Osteocyte (in vitro differentiated cells): ENCODE measurements at places on chromosomes 2 and 18. TPM values are rescaled to one million over a fixed set of nuclear protein-coding genes. Genes with fewer than 3 reads are reported as not detected.
A peak's percentile ranks its signal among the peaks of the same experiment; 100 is the strongest.

GRCh38 chr18:69883781-69884180 is 63.9 kb downstream of the CD226 start:
- no peak for DNase-seq

The FBXO36 gene
- 3.7 and 4.8 TPM in 2 replicates for total RNA-seq

The GALNT5 gene
- 5.0 and 5.3 TPM in 2 replicates for total RNA-seq

The POTEC gene
- not detected in 2 replicates for total RNA-seq

DNA sequence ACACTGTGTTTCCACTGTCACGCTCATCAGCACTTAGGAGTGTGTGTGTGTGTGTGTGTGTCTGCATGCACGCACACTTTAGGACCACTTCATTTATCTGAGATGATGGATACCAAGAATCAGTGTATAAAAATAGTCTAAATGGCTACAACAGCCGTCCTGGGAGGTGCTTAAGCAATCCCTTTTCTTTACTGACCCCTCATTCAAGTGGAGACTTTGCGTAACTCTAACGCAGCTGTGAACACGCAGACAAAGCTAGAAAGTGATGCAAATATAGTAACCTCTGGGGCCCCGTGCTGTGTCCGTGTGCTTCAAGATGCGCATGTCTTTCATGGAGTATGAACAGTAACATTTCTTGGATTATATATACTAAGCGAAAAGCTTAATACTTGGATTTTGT is 40.4 kb upstream of the RBM44 start:
- DNase-seq: no peak

GRCh38 chr18:12891561-12891960 is 7.5 kb upstream of the PTPN2 start:
- no peak for DNase-seq

DNA sequence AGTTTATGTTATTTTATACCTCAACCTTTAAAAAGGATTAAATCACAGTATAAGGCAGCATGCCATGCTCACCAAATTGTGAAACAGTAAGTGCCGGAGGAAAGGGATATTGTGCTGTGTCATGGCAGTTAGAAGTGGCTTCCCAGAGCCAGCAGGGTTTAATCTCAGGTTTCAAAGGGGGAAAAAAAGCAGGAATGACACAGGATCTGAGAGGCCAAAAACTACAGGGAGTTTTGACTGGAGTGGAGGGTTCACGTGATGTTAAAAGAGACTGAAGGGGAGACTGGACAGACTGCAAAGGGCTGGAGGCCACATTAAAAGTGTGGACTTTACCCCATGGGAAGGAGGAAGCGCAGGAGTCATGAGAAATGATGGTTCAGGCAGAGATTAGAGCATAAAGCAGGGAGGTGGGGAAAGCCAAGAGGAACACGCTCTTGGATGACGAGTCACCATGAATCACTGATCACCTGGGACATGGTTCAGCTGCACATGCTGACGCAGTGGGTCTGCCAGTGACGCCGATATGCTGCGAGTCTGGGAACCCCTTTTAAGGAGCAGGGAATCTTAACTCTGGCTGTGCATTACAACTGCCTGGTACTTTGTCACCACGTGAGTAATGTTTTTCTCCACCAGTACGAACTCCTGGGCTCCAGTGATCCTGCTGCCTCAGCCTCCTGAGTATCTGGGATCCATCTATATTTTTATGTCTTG is 6.1 kb downstream of the CHMP1B start:
- DNase-seq: peak; percentile 89

DNA sequence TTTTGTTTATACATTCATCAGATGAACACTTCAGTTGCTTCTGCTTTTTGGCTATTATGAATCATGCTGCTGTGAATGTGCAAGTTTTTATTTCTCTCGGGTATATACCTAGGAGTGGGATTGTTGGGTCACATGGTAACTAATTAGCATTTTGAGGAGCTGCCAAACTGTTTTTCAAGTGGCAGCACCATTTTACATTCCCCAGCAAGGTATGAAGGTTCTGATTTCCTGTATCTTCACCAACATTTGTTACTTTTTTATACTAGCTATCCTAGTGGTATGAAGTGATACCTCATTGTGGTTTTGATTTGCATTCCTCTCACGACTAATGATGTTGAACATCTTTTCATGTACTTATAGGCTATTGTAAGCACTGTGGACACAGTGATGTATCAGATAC is 53.9 kb downstream of the DYNC1I2 start:
- no peak for DNase-seq

DNA sequence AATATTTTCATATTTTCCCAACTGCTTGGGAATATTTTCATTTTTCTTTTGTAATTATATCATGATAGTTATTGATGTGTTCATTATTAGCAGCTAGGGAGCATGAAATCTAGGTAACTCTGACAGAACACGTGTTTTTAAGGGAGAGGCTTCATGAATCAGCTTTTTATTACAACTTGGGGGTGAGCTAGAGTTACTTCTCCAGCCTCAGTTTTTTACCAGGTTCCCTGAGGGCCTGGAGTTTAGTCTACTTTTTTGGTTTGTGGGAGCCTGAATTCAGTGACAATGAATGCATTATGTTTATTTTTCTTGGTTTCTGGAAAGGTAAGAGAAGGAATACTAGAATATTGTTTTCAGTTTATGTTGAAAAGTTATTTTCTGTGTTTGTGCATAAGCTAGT is 18.0 kb downstream of the NAB1 start:
- no peak for DNase-seq

GRCh38 chr2:37324786-37325624 is at the start of gene PRKD3:
PRKD3 (minus strand) TSS chr2:37324833; CDS start chr2:37316524, 8,309 bp downstream.
- DNase-seq: peak; percentile 91

DNA sequence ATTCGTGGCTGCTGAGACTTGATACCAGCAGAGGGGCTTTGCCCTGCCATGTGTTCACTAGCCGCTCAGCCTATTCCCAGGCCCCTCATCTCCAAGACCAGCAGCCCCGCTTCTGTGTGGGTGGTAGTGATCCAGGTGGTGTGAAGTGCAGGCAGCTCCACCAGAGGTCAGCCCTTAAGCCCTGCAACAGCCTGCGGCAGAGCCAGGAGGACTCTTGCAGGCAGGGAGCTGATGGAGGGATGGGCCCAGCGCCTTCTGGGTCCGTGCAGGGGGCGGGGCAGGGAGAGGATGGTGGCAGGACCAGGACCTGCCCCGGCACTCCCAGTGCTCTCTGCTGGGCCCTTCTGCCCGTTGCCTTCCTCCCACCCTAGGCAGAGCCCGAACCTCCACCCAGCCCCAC is 162.0 kb downstream of the SH3BP4 start:
- DNase-seq: no peak

DNA sequence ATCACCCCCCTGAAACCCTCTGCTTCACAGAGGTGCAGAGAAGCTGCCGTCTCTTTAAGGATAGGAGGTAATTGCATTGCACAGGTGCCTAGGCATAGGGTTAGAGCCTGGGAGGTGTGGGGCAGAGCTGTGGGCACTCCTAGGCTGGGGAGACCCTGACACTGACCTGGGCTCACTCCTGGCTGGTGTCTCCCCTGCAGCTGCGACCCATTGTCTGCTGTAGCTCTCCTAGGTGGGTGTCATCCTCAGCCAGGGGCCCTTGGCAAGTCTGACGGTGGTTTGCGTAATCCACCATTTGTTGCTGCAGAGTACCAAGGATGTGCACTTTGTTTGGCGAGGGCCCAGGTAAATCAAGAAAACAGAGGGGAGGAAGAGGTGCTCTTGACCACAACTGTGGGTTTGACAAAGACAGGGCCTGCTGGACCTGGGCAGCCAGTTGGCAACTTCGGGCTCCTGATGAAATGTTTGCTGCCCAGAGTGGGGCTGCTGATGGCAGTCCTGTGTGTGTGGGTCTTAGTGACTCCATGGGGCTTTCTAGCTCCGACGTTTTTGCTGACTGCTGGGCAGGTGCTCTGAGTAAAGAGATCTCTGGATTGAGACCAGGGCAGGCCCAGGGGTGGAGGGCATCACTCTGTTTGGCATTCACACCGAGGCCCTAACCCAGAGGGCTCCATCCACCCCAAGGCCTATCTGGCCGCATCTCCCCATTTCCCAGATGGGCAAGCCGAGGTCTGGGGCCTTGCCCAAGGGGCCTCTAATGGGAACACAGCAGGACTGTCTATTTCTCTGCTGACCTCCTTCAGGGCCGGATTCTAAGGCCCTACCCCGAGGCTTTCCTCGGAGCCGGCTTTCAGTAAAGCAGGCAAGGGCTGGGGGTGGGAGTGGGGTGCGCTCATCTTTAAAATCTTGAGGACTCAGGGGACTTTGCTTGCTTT is 67.7 kb downstream of the EDAR start:
- no peak for DNase-seq

The KATNAL2 gene
- 7.1 and 7.9 TPM in 2 replicates for total RNA-seq
